ENCODE measurements at places on chromosomes 13 and 19.

- DNase-seq, result no peak
Measured at GRCh38 chr13:50580684-50581305, 262.7 kb downstream of the DLEU7 start.

- DNase-seq, result no peak
Measured at GRCh38 chr19:19575411-19575810, 37.3 kb downstream of the CILP2 start.

DNA sequence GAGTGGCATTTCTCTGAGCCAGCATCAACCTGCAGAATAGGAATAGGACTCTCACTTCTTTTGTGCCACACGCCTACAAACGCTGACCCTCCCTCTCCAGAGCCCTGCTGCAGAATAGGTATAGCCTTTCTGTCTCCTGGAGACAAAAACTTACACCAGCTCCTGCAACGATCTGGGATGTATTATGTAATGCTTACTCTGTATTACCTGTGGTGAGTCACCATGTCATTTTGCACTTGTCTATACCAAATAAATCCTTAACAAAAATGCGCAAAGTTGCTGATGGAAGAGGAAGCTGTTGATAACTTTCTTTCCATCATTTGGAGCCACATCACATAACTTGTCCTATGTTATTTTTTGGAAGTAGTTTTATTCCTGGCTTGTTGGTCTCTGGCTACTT, 155.8 kb upstream of the FNDC3A start:
- no peak for DNase-seq

DNA sequence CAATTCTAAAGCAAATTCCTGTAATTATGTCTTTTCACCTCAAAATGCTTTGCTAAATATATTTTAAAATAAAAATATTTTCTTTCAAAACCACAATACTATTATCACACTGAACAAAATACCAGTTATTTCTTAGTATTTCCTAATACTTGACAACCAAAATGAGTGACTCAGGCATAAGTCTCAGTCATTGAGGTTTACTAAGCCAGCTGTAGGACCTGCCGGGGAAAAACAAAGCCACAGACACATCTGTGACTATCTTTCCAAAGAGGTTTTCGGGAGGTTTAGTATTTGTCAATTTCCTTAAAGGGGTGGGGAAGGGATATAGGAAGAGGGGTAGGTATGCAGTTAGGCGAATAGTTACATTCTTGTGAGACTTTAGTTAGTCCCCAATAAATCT, 3.2 kb upstream of the ZNF235 start:
- no peak for DNase-seq

- DNase-seq, result no peak
Measured at GRCh38 chr19:6551607-6552450, 21.0 kb downstream of the TNFSF9 start.

GRCh38 chr13:74528734-74529513, 394.7 kb upstream of the KLF12 start:
- DNase-seq, result no peak

DNA sequence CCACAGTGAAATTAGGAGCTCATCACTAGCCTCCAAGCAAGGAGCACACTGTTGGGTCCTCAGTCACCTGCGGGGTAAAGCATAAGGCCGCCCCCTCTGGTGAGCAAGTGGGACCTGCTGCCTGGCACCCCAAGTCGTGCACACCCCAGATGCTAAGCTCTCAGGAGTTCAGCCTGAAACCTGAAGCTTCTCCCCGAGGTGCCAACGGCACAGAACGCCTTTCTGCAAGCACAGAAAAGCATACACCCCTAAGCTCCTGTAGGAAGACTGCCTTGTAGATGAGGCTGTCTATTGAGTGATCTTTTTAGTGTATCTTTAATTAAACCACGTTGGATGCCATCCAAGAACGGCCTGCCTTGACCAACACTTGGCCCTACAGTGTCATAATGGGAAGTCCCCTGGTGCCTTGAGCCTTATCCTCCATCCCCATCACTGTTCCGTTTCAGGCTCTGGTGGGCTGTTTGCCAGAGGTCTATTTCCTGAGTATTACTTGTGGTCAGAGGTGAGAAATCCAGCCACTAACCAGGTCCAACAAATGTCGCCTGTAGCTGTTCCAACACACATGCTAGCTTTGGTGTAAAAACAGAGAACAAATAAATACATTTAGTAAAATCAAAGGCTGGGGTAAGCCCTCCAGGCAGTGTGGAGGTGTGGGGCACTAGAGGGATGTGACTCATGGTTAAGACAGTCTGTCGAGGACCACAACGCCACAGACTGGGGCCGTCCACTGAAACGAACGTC, 44.8 kb downstream of the C13orf42 start:
- DNase-seq, result no peak

- DNase-seq, result no peak
Measured at GRCh38 chr13:18948012-18948663, 233.5 kb downstream of the TUBA3C start.

DNA sequence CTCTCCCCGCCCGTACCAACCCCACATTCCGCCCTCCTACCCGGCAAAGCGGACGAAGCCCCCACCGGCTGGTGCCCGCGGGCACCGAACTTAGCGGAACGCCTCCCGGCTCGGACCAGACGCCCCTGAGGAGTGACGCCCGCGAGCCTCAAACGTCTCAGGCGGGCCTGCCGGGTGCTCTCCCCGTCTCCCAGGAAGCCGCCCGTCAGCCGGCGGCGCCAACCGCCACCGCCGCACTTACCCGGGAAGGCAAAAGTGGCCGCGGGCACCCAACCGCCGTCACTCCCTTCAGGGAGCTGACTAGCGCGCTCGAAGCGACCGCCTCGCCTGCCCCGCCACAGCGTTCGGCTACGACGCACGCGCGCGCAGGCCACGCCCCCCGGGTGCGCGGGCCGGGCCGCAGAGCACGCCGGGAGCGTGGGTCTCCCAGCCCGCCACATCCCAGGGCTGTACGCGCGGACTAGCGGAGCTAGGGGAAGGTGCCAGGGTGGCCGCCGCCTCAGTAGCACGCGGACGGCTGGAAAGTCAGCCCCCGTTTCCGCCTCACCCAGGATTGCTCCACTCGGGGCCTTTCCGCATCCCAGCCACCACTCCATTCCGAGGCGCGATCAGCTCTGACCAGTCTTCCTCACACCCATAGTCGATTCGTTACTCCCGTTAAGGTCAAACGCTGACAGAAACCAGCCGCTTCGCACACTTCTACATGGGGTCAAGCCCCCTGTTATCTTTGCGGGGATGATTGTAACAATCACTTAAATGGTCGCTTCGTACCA, at the start of gene TEX30:
Gene TEX30 (minus strand): TSS at position 346 of the 773 bp plus-strand sequence. CDS start 3,760 bp downstream, outside the sequence.
- peak; percentile 10 for DNase-seq

- no peak for DNase-seq
Measured at GRCh38 chr19:10135551-10136334, 16.0 kb upstream of the EIF3G start.

DNA sequence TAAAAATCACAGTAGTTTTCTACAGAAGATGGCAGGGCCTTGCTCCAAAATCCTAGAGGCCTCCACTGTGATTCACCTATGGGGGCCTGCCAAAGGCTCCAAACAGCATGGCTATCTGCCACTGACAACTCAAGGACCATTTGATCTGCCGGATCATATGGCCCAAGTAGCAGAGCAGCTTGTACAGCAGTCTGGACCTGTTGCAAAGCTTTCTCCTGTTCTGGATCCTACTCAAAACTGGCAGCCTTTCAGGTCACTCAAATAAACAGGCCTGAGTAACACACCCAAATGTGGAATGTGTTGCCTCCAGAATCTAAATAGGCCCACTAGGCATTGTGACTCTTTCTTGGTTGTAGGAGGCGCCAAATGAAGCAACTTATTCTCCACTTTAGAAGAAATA, 1049.3 kb downstream of the PCDH9 start:
- no peak for DNase-seq

GRCh38 chr13:48526286-48526685, 6.6 kb downstream of the RCBTB2 start:
- DNase-seq, result no peak
